ENCODE measurements at places on chromosomes 12 and 14.

GRCh38 chr12:46891306-46891705 is 65.5 kb upstream of the SLC38A4 start:
- peak; percentile 69 for DNase-seq

- peak; percentile 24 for DNase-seq
Observed at GRCh38 chr12:96986883-96987523, 79.9 kb downstream of the NEDD1 start.

- DNase-seq, result peak; percentile 2
Observed at GRCh38 chr14:41925409-41925808, 318.7 kb downstream of the LRFN5 start.

GRCh38 chr14:104864267-104865080 is 594 bp upstream of the CEP170B start:
- no peak for DNase-seq

DNA sequence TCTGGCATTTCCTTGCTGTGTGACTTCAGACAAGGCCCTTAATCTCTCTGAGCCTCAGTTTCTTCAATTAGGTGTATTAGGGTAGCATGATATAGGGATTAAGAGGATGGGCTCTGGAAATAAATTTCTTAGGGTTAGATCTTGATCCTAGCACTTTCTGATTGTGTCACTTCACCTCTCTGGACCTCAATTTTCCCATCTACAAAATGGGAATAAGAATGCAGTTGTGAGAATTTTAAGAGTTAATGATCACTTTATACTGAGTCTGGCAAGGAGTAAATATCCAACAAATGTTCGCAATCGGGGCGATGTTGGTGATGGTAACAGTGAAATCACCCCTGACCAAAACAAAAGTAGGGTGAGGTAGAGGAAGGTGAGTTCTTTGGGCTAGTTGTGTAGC is 4.0 kb downstream of the RPH3A start:
- DNase-seq, result no peak

- DNase-seq, result no peak
Observed at GRCh38 chr14:99454246-99454645, 26.4 kb downstream of the SETD3 start.

DNA sequence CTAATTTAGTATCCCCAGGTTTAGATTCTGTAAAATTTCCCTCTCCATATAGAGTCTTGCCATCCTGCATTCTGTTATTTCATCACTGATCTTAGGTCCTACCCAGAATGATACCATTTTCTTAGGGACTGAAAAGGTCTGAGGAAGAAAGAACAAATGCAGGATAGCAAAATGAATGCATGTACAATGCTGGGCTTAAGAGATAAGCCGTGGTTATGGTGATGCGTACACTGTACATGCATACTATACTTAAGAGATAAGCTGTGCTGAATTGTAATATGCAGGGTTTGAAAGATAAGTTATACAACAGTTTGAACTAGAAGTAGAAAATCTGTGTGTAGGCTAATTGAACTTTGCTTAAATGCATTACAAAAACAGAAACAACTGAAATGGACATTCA is 416.2 kb downstream of the C12orf50 start:
- no peak for DNase-seq

- DNase-seq, result no peak
Observed at GRCh38 chr14:104351849-104352492, 213.6 kb downstream of the KIF26A start.

DNA sequence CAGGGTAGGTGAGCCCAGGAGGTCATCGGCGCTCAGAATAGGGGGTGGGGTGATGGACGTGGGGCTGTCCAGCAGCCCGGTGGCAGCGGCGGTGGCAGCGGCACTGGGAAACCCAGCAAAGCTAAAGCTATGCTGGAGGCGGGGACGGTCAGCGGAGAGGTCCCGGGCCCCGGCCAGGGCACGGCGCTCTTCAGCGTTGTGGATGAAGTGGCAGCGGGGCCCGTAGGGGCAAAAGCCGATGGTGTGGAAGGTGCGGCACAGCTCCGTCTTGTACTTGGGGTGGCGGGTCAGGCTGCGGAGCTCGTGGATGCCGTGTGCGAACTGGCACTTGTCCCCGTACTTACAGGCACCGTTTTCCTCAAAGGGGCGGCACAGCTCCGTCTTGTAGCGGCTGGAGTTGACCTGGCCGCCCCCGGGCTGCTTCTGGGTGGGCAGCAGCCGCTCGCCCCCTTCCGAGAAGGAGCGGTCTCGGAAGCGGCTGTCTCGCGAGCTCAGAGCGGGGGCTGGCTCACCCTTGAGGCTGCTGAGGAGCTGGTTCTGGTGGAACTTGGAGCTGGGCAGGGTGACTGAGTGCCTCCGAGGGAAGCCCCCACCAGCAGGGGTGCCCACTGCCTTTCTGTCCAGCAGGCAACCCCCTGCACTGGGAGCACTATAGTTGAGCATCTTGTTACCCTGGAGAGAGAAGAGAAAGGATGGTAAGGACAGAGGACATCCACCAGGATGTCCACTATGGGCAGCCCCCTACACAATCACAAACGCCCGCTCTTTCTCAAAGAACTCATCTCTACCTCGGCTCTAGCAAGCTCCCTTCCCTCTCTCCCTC is 2.8 kb downstream of the ZFP36L1 start:
- peak; percentile 53 for DNase-seq

- DNase-seq, result no peak
Observed at GRCh38 chr12:90099288-90099687, 390.6 kb upstream of the ATP2B1 start.

DNA sequence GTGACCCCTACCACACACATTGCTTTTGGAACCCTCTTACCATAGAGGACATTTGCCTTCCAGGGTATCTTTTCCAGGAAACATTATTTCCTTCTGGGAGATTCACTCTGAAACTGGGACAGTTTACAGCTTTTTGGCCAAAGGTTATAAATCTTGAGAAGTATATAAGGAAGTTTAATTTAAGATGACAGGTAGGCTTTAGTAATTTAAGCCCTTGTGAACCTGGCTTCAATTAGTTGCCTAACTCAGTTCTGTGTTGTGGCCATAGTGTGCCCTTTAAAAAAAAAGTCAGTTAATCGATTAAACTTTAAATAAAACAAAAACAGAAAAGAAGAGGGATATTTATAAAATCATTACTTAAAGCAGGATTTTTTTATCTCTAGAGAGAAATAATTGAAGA is 142.9 kb downstream of the NAV3 start:
- peak; percentile 21 for DNase-seq

DNA sequence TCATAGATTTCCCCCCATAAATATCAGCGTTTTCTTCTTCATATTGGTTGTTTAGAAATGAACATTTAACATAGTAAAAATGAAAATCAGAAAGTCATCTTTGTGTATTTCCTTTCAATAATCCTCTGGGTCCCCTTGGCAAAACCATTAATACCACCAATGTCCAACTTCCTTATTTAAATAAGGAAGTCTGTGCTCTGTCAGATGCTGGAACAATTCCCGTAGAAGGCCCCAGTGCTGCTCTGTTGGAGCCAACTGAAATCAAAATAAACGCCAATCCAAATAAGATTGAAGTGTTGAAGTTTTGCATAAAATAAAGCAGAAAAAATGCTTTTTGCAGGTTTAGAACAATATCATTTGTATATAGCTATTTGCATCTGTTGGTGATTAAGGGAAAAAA is 93.1 kb downstream of the PPM1H start:
- no peak for DNase-seq

DNA sequence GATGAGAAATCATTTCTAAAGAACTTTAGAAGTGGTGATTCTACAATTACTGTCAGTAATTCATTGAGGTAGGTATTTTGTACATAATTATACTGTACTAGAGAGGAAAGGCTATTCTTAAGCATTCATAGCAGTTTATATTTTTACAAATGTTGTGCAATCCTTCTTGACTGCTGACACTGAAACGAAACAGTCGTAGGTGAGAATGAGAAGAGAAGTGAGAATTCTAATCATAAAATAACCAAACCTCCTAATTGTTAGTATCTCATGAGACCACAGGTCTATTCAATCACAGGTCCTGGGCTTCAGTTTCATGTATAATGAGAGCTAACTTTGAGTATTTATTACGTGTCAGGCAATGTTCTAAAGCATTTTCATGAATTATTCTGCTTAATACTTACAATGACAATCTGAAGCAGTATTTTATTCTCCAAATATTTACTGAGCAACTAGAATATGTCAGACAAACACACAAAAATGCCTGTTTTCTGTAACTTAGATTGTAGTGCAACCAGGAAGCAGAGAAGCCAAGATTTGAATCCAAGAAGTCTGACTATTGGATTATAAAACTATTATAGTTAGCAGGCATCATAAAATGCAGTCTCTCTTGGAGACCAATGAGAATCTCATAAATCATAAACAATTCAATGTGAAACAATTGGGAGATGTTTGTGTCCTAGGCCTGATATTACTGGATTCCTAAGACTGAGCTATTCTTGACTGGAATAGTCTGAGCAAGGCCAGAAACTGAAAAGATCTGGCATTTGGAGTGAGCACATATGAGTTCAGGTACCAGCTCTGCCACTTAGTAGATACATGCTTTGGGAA is 24.3 kb downstream of the RERG start:
- no peak for DNase-seq

DNA sequence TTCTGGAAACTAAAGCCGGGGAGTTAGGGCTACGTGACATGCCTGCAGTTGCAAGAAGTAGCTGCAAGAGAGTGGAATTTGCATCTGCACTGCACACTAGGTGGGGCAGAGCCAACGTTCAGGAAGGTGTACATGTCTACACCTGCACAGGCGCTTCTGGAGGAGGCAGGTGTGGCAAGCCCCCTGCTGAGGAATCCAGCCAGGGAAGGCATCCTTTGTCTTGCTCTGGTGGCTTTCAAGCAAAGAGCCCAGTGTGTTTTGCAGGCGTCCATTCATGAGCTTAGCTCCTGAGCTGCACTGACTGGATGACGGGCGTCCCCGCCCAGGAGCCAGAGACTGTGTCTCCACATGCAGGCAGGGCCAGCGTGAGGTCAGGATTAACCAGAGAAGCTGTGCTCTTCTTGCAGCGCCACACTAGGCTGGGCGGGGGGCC is 116.3 kb downstream of the ZFP36L1 start:
- no peak for DNase-seq

DNA sequence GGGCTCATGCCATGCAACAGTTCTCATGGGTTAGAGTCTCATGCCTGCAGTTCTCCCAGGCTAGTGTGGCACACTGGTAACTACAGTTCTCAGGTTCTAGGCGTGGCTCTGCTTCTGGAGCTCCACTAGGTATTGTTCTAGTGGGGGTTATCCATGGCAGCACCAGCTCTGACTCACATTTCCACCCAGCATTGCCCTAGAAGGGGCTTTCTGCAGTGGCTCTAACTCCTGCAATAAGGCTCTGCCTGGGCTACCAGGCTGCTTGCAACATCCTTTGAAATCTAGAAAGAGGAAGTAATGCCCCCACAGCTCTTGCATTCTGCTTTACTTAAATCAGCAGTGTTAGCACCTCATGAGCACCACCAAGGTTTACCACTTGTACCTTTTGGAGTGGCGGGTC is 220.3 kb upstream of the ARID2 start:
- no peak for DNase-seq

DNA sequence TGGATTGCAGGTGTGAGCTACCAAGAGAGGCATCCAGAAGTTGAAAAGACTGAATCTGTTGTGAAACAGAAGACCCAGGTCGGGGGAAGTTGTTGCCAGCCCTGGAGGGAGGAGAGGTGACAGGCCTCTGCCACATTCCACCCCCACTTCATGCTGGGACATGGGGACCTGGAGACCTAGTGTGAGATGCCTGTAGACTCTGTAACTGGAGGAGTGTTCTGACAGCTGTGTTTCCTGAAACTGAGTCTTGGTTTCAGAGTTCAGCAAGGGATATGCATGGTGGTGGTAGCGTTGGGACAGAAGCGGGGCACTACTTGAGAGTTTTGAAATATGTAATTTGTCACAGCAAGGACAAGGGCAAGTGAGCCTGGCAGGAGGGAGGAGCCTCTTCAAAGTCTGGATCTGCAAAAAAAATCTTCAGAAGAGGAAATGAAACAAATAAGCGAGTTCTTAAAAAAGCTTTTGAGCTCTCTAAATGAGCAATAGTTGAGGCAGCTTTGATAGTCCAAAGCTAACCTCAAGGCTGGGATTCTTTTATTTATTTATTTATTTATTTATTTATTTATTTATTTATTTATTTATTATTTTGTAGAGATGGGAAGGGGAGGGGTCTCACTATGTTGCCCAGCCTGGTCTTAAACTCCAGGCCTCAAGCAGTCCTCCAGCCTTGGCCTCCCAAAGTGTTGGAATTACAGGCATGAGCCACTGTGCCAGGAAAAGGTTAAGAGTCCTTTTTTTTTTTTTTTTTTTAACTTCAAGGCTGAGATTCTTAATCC is 58.9 kb upstream of the EEA1 start:
- DNase-seq, result no peak

GRCh38 chr14:69040353-69040752 is 61.3 kb upstream of the ACTN1 start:
- DNase-seq, result no peak

Data from AG10803 (cell line).